ENCODE measurements at places on chromosomes 5 and 9.

DNA sequence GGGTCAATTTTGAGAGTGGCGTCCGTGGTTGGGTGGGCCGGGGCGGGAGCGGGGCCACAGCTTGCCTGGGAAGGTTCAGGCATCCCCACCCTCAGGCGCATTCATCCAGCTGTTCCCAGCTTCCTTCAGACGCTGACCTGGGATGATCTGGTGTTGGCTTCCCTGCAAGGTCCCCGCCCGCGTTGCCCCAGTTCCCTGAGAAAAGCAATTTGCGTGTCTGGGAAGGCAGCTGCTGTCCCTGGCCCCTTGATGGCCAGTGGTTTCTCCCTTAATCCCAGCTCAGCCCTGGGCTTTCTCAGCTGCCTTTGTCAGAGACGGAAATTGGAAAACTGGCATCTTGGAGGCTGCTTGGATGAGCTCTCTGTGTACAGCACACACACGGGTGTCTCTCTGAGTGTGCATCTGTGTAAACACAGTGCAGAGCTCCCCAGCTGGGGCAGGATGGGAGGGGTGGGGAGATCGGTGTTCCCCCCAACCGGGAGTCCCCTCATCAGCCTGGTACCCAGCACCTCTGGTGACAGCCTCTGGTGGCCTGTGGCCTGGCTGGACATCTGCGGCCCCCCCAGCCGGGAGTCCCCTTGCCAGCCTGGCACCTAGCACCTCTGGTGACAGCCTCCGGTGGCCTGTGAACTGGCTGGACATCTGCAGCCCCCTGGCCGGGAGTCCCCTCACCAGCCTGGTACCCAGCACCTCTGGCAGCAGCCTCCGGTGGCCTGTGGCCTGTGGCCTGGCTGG, 94.0 kb downstream of the COL5A1 start:
- DNase-seq: no peak

DNA sequence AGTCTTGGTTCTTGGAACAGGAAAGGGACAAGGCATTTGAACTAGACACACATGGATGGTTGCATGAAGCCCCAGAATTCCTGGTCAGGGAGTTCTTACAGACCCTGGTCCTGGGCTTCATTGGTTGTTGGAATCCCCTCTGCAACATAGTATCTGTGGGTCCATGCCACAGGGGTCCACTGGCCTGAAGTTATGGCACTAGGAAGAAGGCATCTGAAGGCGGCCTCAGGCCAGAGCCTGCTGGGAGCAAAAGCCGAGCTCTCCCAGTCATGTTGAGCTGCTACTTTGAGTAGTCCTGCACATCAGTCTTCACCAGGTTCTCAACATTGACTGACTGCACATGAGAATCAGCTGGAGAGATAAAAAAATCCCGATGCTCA, 71.1 kb upstream of the PITX1 start:
- no peak for DNase-seq

- DNase-seq: no peak
These were observed 91.8 kb downstream of the RAB3C start for GRCh38 chr5:58674711-58675110.

DNA sequence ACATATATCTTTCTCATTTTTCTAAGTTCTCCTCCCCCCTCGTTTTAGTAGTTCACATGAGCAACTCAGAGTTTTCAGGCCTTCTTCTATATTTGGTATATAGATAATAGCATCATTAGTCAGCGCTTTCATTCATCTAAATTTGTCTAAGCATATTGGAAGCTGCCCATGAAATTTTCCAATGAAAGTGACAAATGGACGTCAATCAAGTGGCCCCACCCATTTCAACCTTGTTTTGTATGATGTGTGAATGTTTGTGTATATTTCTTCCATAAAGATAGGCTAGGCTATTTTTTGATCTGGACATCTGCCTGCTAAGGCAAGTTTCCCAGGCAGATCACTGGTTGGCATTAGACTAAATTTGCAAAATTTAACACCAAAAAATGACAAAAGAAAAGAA, 104.0 kb upstream of the SSBP2 start:
- DNase-seq: no peak

DNA sequence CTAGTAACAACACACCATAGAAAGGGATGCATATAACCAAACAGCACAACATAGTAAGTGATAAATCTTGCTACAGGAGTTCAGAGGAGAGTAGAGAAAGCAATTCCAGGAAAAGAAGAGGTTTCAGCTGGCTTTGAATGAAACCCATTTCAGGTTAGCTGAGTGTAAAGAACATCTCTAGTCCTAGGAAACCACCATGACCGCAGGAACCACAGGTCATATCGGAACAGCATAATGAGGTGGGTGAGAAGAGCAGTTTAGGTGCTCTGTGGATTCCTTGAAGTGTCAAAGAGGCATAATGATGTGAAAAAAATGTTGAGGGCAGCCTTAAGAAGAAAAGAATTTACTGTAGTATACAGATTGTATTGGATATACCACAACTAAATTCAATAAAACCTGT, 507.5 kb downstream of the MTRR start:
- no peak for DNase-seq

- no peak for DNase-seq
These were observed 161.2 kb downstream of the MPDZ start for GRCh38 chr9:13118313-13118712.

- no peak for DNase-seq
These were observed 42.8 kb upstream of the PDE8B start for GRCh38 chr5:77167695-77168121.

- no peak for DNase-seq
These were observed at the start of gene DIPK1B for GRCh38 chr9:136711751-136712689. Gene DIPK1B, plus strand, starts transcription at chr9:136712572. Its CDS starts 94 bp downstream, at chr9:136712666.

GRCh38 chr5:123450640-123451039, 27.4 kb upstream of the CEP120 start:
- no peak for DNase-seq

DNA sequence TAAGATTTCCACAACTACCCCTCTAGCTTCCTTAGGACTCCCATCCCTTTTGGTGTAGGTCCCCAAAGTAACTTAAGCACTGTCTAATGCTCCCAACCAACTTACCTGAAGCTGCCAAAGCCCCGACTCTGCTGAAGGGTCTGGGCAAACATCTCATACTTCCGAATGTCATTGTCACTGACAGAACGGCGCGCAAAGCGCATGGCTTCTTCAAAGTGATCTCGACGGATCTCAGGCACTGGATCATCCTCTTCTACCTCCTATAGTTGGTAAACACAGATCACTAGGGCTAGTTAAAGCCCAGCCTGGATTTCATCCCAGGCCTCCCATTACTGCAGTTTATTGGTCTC, 15.2 kb downstream of the VCP start:
- no peak for DNase-seq

DNA sequence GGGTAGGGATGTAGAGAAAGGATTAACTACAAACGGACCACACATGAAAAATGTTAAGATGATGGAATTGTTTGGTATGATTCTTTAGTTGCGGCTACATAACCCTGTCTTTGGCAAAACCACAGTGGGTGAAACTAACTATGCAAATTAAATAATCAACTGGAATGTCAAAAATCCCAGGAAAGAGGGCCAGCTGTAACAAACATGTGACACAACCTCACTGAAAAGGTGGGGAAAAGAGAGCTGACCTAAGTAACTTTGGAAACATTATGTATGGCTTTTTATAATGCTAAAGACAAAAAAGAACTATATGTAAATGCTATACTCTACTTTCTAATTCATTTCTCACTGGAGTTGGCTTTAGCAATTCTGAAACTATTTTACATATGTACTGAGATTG, 252.0 kb downstream of the MRPS30 start:
- no peak for DNase-seq

DNA sequence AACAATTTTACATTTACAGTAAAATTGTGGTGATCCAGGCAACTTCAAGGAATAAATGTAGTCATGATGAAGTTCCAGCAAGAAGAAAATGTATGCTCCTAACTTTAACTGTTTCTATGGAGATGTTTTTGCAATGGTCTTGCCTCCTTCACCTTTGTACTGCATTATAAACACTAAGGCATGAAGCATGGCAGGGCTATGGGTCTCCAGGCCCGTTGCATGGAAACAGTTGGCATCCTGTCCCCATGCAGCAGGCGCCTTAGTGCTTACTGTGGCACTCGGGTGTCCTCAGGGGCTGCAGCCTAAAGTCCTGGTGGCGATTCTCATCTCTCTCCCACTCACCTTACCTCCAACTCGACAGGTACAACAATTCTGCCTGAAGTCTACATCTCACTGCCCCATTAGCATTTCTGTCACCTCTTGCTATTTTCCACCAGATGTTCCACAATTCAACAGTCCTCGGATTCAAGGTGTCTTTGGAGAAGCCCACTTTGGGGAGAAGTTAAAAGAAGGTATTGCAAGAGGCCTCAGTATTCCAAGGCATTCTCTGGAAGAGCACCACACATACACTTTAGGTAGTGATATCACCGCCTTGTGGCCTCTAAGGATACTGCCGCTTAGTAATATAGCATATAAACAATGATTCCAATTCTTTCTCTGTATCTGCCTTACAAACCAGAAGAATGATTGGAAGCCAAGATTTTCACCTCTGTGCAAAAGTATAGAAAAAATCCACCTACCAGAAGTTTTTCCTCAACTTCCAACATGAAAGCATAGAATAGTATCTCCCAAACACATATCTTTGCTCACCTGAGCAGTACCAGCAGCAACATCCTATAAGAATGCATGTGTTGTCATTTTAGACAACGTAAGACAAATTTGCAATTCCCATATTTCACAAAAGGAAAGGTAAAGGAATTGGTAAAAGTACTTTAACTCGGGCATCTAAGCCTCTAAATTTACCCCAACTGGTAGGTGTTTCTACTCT, 5.1 kb downstream of the LIFR start:
- DNase-seq: no peak

GRCh38 chr9:106697750-106698502, 165.0 kb upstream of the ZNF462 start:
- DNase-seq: no peak

DNA sequence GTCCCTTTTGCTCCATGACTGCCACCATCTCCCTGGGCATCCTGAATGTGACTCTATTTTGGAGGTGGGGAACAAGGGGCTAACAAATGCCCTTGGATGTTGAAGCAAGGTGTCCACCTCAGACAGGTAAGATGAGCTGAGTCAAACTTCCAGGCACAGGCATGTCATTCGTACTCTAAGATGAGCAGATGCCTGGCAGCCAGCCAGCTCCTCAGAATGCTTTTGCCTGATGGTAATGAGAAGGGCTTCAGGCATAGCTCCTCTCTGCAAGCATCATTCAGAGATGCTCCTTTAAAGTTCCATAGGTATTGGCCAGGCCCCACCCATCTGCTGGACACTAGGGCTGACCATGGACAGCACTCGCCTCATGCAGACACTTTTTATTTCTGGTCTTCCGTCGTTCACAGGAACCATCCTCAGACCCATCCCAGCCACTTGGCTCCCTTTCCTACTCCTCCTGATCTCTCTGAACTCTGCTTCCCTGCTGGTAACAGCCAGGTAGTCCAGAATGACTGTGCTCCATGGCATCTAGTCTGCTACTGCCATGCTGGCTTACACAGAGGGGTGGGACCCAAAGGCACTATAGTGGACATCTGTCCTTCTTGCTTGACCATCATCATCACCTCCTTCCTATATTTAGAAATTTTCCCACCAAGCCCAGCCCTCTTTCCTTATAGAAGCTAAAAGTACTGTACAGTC, 118.8 kb downstream of the GLIS3 start:
- no peak for DNase-seq

GRCh38 chr5:147918101-147918685, 11.9 kb upstream of the C5orf46 start:
- no peak for DNase-seq

DNA sequence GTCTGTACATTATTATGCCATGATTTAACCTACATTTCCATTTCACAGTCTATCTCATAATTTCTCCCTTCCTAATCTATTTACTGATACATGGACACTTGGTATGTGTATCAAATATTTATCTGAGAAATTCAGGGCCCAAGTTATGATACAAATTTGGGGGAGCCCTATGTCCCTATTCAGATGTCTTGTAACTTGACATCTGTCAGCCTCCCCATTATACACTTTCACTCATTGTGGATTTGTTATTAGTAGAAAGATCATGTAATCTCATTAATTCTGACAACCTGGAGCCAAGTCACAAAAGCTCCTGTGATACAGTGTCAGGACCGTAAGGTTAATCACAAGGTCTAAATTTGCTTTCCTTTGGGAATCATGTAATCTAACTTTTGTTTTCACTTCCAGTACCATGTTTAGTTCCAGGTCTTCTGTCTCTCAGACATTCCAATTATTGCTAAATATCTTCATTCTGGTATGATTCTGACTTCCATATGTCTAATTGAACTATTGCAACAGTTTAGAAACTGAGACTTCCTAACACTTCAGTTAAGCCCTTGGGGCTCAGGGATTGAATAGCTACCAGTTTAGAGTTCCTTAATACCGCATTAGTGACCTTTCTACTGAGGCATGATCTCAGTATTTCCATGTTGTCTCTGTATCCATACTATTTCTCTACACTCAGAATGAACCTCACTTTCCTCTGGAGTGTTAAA, 182.9 kb upstream of the NUDT12 start:
- no peak for DNase-seq

- DNase-seq: no peak
These were observed 631.8 kb downstream of the BNC2 start for GRCh38 chr9:16238623-16239138.

GRCh38 chr5:1124205-1125029, 12.6 kb upstream of the SLC12A7 start:
- no peak for DNase-seq

DNA sequence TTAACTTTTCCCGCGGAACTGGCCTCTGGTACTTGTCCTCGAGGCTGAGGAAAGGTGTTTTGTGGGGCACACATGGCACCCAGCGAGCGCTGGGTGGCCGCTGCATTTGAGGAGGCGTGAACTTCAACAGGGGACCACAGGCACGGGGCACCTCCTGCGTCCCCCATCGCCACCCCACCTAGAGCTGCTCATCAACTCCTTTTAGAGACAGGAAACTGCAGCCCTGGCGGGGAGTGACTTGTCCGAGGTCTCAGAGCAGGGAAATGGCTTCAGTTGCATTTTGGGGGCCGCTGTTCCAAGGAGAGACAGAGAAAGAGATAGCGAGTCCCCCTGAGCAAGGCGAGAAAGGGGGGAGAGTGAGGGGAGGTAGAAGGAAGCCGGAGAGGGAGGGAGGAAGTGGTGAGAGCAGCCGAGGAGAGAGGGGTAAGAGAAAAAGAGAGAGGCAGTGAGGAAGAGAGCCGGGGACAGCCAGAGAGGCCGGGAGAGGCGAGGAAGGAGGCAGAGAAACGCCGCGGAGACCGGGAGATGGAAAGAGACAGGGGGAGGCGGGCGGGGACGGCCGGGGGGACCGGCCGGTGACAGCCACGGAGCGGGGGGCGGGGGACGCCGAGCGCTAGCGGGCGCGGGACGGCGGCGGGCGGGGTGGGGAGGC, 12.5 kb upstream of the LHX2 start:
- DNase-seq: no peak

DNA sequence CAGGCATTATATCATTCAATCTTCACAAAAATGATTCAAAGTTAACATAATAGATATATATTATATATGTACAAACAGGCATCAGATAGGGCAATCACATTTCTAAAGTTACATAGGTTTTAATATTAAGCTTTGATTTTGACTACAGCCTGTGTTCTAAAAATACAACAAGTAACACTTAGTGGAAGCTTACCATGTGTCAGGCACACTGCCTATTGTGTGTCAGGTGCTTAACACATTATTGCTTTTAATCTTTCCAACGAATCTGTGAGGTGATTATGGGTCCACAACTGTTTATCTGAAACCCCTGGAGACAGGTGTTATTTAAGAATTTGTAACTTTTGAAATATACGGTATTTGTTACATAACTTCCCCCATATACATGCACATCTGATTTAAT, 25.2 kb downstream of the FBN2 start:
- no peak for DNase-seq

GRCh38 chr9:33778700-33779351, 16.5 kb upstream of the PRSS3 start:
- DNase-seq: peak; percentile 32

All from activated gamma-delta T cell treated with anti-CD3 and anti-CD28 coated beads, Interleukin-2, amount 50 U/mL, for 16 hours (primary cell).